ENCODE measurements at places on chromosomes 16 and 17. TPM values are rescaled to one million over a fixed set of nuclear protein-coding genes. Genes with fewer than 3 reads are reported as not detected.

LPCAT2 gene
- total RNA-seq: 20.6 TPM

SLX4 gene
- total RNA-seq: 4.8 TPM

NDE1 gene
- 31.7 TPM for total RNA-seq

CCL17 gene
- total RNA-seq: 1.5 TPM

HSD11B2 gene
- 139 TPM for total RNA-seq

CSH2 gene
- total RNA-seq: not detected

AATK gene
- 4.2 TPM for total RNA-seq

CCDC200 gene
- not detected for total RNA-seq

CD300E gene
- total RNA-seq: 2.5 TPM

DNA sequence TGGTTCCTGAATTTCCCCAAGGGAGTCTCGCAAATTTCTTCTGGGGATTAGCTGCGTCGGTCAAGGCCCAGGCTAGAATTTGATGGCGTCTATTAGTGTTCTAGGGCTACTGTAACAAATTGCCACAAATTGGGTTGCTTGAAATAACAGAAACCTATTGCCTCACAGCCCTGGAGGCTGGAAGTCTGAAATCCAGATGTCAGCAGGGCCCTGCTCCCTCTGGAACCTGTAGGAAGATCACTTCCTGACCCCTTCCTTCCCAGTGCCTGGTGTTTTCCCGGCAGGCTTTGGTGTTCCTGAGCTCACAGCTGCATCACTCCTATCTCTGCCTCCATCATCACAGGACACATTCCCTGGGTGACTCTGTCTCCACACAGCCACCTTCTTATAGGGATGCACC is 24.4 kb downstream of the DHRS7C start:
- H3K27ac ChIP-seq: no peak overlapping the region
- no peaks in the 10 kb centered on the region for H3K27me3 ChIP-seq
- H3K4me1 ChIP-seq: no peaks in the 10 kb centered on the region
- DNase-seq: no peak
- H3K36me3 ChIP-seq: no peaks in the 10 kb centered on the region

GRCh38 chr17:65535777-65536572 is 25.5 kb downstream of the AXIN2 start:
- H3K27me3 ChIP-seq: no peaks in the 10 kb centered on the region
- peaks cover 3% of the 10 kb centered on the region for H3K36me3 ChIP-seq
- no peak for DNase-seq
- H3K4me1 ChIP-seq: peaks cover 13% of the 10 kb centered on the region
- H3K4me3 ChIP-seq: no peak overlapping the region
- no peak overlapping the region for H3K27ac ChIP-seq

DNA sequence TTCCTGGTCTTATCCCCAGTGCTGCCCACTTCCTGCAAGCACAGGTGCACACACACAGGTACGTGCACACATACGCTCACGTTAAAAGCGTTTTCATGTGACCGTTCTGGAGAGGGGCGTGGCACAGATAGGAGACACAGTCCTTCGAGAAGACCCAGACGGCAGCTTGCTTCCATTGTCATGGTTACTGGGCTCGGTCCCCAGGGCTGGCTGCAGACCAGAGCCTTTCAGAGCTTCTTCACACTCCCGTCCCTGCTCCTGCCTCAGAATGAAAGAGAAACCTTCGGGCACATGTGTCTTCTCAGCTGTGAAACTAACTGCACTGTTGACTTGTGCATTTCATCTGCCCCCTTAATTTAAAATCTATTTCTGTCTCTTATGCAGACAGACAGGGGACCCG is 154.2 kb downstream of the PITPNC1 start:
- H3K27ac ChIP-seq: no peak overlapping the region
- no peaks in the 10 kb centered on the region for H3K27me3 ChIP-seq

- peak overlapping the region; percentile 2 for H3K27ac ChIP-seq
- DNase-seq: no peak
- peaks cover 3% of the 10 kb centered on the region for H3K36me3 ChIP-seq
- no peak overlapping the region for H3K4me3 ChIP-seq
- H3K27me3 ChIP-seq: no peaks in the 10 kb centered on the region
Observed at GRCh38 chr16:11715246-11715947, 27.3 kb downstream of the TXNDC11 start.

- H3K4me3 ChIP-seq: no peak overlapping the region
- H3K27me3 ChIP-seq: no peaks in the 10 kb centered on the region
- H3K4me1 ChIP-seq: no peaks in the 10 kb centered on the region
- no peak overlapping the region for H3K27ac ChIP-seq
- no peak for DNase-seq
Observed at GRCh38 chr16:9595393-9595792, 503.9 kb downstream of the HAPSTR1 start.

- no peaks in the 10 kb centered on the region for H3K36me3 ChIP-seq
- no peaks in the 10 kb centered on the region for H3K27me3 ChIP-seq
- no peak overlapping the region for H3K27ac ChIP-seq
- H3K4me3 ChIP-seq: no peak overlapping the region
- no peak for DNase-seq
- no peaks in the 10 kb centered on the region for H3K4me1 ChIP-seq
Observed at GRCh38 chr16:19005561-19006445, 22.1 kb downstream of the TMC7 start.

DNA sequence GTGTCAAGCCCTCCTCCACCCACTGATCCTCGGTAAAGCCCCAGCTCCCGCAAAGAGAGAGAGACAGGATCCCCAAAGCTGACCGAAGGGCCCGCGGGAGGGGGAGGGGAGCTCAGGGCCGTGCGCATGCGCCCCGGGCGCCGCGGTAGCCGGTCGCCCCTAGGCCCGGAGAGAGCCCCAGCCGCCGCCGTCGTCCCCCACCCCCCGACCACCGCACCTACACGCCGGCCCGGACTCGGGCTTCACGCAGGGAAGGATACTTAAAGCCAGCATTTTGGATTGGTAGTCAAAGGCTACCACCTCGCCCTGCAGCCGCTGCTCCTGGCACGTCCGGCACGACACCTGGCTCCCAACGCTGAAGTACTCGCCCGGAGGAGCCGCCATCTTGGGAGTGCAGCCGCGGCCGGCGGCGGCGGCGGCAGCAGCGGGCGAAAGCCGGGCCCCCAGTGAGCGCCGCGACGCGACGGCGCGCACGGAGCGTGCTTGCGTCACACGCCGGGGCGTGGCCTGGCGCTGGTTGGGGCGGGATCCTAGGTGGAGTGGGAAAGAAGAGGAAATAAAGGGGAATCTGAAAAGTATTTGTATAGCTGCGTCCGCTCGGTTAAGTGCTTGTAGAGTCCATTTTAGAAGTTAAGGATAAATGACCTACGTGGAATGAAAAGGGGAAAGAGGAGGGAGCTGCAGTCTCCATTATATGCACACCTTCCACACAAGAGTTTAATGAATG is at the start of gene LSM12:
Gene LSM12 (minus strand): TSS at position 468 of the 727 bp plus-strand sequence. CDS start 84 bp downstream, at position 384.
- no peaks in the 10 kb centered on the region for H3K27me3 ChIP-seq
- peak; percentile 97 for DNase-seq
- H3K27ac ChIP-seq: peak within 1 kb of the TSS; percentile 95
- peak within 1 kb of the TSS; percentile 71 for H3K4me3 ChIP-seq
- peaks cover 3% of the 10 kb centered on the region for H3K4me1 ChIP-seq

GRCh38 chr16:89314357-89314756 is 96.9 kb downstream of the ZNF778 start:
- DNase-seq: no peak
- H3K4me3 ChIP-seq: no peak overlapping the region
- H3K4me1 ChIP-seq: peaks cover 40% of the 10 kb centered on the region
- H3K36me3 ChIP-seq: peaks cover 9% of the 10 kb centered on the region
